ENCODE measurements at places on chromosomes 5 and 9. TPM values are rescaled to one million over a fixed set of nuclear protein-coding genes. Genes with fewer than 3 reads are reported as not detected.

CTSV gene
- total RNA-seq, result 36.9 TPM

ARHGEF37 gene
- 24.5 TPM for total RNA-seq

ORM1 gene
- total RNA-seq, result not detected

ENTREP1 gene
- 0.64 TPM for total RNA-seq

PCYOX1L gene
- total RNA-seq, result 6.3 TPM

MYOZ3 gene
- under 0.01 TPM for total RNA-seq

FGFR4 gene
- 4.6 TPM for total RNA-seq

SSBP2 gene
- total RNA-seq, result 8.2 TPM

SIGMAR1 gene
- 81.4 TPM for total RNA-seq

TTC23L gene
- total RNA-seq, result not detected

CDHR2 gene
- not detected for total RNA-seq

FLT4 gene
- 0.96 TPM for total RNA-seq

PLPP7 gene
- total RNA-seq, result not detected

B4GALT7 gene
- 53.7 TPM for total RNA-seq

C9orf153 gene
- total RNA-seq, result 0.48 TPM

DMRT3 gene
- not detected for total RNA-seq

ADAMTS16 gene
- total RNA-seq, result not detected

Measured in tracheal epithelial cell (primary cell).